NCI-H1092 (cell line): ENCODE measurements at places on chromosomes 1 and 21.

DNA sequence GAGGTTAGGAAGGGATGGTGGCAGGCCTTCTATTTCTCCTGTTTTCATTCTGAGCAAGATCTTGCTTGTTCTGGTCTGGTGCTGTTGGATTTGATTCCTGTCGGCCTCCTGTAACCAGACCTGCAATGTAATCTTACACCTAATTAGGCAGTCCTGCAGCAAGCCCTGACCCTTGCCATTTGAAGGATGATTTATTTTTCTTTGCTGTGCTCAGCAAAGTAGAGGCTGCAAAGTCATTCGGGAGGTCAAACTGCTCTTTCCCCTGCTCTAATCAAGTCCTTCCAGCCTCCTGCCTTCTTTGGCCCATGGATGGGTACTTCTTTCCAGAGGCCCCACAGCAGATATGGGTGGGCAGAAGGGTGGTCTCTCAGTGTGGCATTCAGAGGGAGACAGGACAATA, 417.7 kb upstream of the USP24 start:
- DNase-seq: no peak

DNA sequence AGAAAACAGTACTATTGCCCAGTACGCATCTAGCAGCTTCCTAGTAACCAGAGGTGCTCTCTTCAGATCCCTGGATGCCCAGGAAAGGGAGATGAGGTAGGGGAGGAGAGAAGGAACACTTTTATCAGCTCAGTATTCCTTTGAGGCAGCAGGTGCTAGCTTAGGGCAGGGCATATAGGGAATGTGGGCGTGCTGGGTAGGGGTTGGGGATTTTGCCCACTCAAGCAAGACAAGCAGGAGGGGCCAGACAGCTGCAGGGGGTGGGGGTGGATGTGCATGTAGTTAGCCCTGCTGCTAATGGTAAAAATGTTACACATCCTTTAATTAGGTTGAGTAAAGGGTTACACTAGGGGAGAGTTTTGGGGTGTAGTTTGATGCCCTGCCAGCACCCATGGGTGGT, 18.1 kb upstream of the AVPR1B start:
- no peak for DNase-seq

GRCh38 chr1:196680107-196680506, 28.3 kb downstream of the CFH start:
- no peak for DNase-seq

GRCh38 chr1:44924835-44925464, 61.4 kb downstream of the EIF2B3 start:
- no peak for DNase-seq

GRCh38 chr21:26280775-26281174, 110.2 kb upstream of the APP start:
- DNase-seq: peak; percentile 12

DNA sequence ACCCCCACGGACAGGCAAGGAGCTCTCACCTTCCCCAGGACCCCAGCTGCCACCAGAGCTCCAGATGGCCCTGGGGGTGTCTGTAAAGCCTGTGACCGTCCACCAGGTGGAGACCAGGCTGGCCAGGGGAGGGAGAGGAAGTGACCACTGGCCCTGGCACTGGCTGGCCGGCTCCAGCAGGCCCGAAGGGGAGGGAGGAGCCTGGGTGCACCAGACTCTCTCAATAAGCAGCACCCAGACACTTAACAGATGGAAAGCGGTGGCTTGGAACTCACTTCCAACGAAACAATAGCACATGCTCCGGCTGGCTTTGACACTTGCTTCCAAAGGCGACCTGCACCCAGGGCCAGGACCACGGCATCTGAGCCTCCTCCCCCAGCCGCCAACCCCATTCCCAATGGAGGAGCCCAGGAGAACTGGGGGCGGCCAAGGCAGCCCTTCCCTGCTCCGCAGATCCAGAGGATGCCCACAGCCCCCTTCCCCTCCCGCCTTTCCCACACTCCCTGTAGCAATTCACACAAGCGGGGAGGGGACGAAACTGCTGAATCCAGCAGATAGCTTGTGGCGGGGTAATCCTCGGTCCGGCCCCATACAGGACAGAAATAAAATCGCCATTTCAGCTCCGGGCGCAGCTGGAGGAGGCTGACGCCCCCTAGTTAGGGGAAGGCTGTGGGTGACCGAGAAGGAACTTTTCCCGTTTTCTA, 742 bp upstream of the PDE9A start:
- DNase-seq: no peak

- DNase-seq: no peak
Measured at GRCh38 chr1:230778916-230779590, 31.9 kb downstream of the CAPN9 start.

DNA sequence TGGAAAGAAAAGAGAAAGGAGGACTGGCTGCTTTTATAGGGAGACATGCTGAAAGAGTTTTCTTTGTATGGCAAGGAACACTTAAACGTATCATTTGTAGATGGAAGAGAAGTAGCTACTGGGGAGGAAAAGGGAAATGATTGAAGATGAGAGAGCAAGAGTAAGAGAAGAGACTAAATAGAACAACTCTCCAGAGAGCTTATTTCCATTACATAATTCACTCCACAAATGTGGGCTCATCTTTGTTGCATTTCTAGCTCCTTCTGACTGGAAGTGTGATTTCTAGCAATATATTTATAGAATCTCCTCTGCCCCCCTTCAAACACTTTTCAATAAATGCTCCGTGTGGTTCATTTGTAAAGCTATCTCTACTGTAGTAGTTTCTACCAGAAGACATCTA, 71.0 kb downstream of the ST6GALNAC5 start:
- DNase-seq: no peak

DNA sequence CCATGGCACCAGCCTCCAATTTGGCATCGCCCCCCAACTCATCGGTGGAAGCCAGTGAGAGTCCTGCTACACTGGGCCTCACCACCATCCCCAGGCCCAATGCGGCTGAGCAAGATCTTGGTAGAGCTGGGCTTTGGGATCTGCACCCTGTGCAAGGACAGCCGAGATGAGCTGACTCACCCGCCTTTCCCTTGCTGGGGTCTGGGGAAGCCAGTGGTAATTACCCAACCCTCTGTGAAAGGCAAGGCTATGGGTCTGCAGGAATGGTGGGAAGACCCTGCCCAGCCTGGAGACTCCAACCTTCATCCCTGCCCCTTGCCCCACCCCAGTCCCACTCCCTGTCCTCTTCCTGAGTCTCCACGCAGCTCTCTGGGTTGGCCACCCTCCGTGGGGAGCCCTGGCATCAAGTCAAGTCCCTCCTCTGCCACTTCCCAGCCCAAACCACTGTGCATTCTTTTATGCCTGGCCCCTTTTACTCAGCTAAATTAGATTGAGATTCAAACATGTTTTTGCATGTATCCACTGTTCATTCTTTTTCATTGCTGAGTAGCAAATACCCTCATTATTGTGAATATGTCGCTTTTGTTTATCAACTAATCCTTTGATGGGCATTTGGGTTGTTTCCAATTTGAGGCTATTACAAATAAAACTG, 8.8 kb downstream of the SMCP start:
- DNase-seq: no peak
